Stimulated activated CD4-positive, alpha-beta T cell treated with anti-CD3 and anti-CD28 coated beads, Interleukin-4, amount 100 ng/mL, for 1 hour (primary cell): ENCODE measurements at places on chromosomes 3 and 15.
A peak's percentile ranks its signal among the peaks of the same experiment; 100 is the strongest.

- DNase-seq: peak; percentile 76
These were observed 4.6 kb downstream of the BCL6 start for GRCh38 chr3:187740421-187741399.

GRCh38 chr15:80779658-80780415, 667 bp downstream of the CEMIP start:
- DNase-seq: no peak

- no peak for DNase-seq
These were observed 384.9 kb upstream of the THBS1 start for GRCh38 chr15:39195961-39196486.

- no peak for DNase-seq
These were observed 3.0 kb downstream of the CYP8B1 start for GRCh38 chr3:42872718-42873117.

DNA sequence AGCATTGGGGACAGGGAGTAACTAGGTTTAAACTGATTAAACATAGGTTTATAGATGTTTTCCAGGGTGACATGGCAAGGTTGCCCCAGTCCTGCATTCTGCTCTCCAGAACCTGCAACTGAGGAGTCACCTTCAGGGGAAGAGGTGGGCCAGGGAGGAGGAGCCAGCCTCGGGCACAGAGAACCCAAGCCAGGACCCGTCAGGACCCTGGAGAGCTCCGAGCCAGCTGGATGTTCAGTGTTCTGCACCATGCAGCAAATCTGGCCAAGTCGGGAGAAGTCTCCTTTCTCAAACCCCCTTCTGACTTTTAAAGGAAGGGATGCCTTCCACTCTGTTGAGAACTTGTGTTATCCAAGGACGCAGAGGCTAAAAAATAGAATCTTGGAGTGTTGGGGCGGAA, 62.1 kb upstream of the SLC6A11 start:
- DNase-seq: peak; percentile 52
